ENCODE measurements at places on chromosomes 2 and 18.

DNA sequence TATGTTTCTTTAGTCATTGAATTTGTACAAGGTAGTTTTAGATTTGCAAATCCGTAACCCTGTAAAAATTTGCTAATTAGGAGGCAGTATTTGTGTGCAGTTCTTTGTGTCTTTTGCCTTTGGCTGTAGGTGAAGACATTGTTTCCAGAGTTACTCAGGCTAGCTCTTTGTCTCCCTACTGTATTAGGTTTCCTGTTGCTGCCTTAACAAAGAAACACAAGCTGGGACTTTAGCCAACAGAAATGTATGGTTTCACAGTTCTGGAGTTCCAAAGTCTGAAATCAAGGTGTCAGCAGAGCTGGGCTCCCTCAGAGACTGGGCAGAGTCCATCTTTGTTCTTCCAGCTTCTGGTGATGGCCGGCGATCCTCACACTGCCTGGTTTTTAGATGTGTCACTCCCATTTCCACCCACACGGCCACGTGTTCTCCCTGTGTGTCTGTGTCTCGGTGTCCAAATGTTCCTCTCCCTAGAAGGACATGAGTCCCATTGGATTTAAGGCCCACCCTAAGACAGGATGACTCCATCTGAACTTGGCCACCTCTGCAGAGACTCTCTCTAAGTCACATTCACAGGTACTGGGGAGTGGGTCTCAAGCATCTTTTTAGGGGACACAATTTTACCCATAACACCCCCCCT, 309.7 kb downstream of the GALR1 start:
- DNase-seq, result no peak

DNA sequence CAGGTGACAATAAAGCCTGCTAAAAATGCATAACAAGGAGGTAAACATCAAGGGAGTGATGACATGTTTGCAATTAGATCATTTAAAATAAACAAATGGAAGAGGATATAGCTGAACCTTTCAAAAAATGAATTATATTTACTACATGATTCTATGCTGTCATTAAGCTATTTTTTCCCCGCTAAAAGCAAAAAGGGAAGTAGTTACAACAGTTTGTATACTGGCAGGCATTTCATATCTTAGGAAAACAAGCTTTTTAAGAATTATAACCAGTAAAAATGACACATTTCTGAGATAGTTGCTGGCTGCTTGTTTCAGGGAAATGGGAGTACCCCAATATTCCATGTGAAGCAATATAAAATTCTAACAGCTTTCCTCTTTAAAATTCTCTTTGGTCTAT, 89.1 kb upstream of the ITGB6 start:
- no peak for DNase-seq

DNA sequence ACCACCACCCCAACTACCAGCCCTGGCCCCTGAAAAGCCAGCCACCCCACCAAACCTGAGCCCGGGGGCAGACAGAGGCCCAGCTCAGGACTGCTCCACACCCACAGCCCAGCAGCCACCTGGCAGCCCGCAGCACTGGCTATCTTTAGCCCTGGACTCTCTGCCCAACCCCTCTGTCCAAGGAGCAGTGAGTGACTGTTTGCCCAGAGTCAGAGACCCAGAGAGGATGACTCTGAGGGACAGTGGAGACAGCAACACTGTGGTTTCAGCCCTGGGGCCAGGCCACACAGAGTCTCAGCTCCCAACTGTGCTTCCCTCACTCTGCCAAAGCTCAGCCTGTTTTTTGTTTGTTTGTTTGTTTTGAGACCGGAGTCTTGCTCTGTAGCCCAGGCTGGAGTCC, 32.6 kb downstream of the BIN1 start:
- no peak for DNase-seq

GRCh38 chr2:190637281-190637734, 11.6 kb upstream of the NAB1 start:
- no peak for DNase-seq

Data from ecto neural progenitor cell (in vitro differentiated cells).